Sciatic nerve (tissue), 2 donors: ENCODE measurements at places on chromosomes 1 and 21.

GRCh38 chr1:21671915-21672314, 2.8 kb upstream of the RAP1GAP start:
- no peak for DNase-seq

DNA sequence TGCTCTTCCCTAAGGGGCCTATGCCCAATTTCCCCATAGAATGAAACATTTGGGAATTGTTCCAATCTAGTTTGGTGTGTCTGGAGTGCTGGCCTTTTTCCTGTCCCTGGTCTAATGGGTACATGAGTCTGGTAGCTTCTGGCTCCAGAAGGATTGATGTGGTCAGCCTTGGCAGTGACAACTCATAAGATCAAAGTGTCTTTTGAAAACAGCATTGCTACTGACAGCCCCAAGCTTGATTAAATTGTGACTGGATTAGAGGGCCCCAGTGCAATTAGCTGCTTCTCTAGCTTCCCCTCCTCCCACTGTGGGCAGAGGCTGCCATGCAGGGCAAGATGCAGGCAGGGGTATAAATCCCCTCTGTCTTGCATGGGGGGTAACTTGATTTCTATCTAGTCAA, 130.9 kb downstream of the UCK2 start:
- no peak for DNase-seq

GRCh38 chr1:156471496-156472490, 28.8 kb downstream of the MEF2D start:
- DNase-seq, result no peak

- DNase-seq, result no peak
Observed at GRCh38 chr1:16430606-16431005, 6.6 kb downstream of the SPATA21 start.

- no peak for DNase-seq
Observed at GRCh38 chr1:30575066-30575465, 148.3 kb downstream of the MATN1 start.

DNA sequence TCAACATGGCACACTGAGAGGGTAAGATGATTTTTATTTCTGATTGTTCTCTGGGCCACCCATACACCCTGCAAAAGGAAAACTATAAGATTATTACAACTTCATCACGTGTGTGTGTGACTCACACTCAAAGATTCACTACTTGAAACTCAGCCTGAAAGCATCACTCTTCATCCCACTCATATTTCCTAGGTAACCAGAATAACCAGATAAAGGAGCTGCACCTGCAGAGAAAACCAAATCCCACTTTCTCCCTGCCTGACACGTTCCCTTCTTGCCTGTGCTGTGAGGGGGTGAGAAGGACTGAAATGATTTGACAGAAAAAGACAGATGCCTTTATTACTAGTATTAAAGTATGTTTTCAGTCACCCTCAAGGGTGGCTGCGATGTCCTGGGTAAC, 131.6 kb downstream of the TGFBR3 start:
- DNase-seq, result no peak

DNA sequence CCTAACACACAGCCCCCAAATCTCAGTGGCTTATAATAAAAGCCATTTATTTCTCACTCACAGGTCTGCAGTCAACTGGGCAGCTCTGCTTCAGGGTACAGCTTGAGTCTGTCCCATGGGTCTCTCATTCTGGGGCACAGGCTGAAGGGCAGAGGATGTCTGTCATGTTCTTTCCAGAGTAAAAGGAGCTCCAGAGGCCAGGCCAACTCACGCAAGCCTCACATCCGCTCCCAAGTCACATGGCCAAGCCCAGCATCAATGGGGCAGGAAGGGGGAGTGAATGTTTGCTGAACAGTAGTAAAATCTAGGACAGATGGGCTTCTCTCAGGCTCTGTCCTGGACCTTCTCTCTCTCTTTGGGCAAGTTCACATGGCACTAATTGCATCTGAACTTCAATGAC, 7.1 kb upstream of the SSBP3 start:
- no peak for DNase-seq

DNA sequence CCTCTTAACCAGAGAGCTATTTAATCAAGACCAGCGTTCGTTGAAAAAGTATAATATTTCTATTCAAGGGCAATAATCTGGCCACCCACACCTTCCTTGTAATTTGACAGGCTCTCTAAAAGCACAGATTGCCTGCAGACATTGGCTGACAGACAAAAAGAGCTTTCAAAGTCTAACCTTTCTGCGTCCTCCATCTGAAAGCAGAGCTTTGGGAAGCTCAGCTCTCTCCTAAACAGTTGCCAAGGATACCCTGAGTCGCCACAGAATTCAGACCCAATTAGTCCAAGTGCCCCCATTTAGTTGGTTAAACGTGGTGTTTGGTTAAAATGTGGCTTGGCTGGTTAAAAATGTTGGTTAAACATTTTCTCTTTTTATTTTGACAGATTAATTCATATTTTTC, 33.7 kb upstream of the PLA2G2C start:
- DNase-seq, result no peak

- no peak for DNase-seq
Observed at GRCh38 chr1:65615859-65616258, 176.8 kb upstream of the PDE4B start.

- no peak for DNase-seq
Observed at GRCh38 chr1:11355559-11356475, 82.8 kb downstream of the UBIAD1 start.

- no peak for DNase-seq
Observed at GRCh38 chr1:54697896-54698295, 17.8 kb upstream of the TTC4 start.

DNA sequence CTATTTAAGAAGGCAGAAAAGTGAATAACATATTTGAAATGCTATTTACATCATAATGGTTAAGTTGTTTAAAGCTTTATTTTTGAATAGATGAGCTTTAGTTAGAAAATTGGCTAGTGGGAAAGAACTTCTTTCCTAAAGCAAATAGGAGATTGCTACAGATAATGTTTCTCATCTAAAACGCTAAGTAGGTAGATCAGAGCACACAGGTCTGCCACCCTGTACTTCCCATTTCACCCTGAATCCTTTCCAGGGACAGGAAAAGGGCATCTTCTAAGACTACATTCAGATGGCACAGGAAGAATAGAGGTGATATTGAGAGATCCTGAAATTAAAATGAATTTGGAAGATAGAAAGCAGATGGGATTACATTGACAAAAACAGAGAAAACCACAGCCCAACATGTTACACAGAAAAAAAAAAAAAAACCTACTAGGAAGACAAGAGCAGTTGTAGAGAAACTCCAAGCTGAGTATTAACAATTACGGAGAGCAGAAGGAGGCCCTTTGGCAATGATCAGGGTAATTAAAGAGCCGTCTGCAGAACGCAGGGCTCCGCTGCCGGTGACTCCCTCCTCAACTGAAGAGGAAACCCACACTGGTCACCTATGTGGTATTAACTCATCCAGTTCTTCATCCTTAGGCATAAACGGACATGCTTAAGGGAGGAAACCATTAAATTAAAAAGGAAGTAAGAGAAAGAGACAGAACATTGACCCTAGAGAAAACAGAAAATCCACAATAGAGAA, 53.6 kb upstream of the MAP10 start:
- DNase-seq, result no peak

DNA sequence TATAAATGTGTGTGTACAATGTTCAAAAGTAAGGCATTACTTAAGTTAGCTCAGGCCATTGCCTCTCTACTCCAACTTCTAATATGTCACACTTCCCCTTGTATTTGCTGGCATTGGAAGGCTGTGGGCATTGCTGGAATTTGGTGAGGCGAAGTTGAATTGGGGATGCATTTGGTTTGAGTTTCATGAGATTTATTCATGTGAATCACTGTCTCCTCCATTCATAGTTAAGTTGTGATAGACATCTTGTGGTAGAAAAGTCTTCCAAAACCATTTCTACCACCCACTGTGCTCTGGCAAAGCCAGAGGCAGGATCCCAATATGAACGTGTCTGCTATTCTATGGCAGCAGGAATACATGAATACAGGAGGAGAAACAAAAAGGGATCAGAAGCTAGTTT, 397.8 kb upstream of the USP24 start:
- no peak for DNase-seq

GRCh38 chr1:156376146-156376545, 7.1 kb downstream of the RHBG start:
- DNase-seq, result no peak

DNA sequence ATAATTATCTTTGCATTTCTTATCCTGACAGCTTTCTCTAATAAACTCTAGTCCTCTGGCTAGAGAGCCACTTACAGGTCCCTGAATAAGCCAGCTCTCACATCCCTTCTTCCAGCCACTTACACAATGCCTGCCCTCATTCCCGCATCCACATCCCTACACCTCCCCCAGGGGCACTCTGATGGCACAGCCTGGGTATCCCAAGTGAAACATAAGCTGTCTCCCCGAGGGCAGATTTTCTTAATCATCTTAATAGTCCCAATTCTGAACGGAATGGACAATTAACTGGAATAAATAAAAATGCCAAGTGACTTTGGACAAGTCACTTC, 4.9 kb downstream of the RHOC start:
- no peak for DNase-seq

DNA sequence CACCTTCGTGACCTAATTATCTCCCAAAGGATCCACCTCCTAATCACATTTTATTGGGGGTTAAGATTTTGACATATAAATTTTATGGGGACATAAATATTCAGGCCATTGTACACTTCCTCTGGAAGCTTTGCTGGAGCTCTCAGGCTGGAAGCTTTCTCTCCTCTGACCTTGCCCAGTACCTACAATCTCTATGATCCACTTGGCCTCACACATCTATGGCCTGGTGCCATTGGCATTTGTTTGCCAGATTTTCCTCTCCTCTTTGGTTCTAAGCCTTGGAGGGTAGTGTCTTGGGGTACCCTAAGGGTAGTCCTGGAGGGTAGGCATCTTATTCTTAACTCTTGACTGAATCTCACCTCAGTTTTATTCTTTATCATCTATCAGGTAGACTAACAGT, 79.0 kb downstream of the HLX start:
- no peak for DNase-seq

DNA sequence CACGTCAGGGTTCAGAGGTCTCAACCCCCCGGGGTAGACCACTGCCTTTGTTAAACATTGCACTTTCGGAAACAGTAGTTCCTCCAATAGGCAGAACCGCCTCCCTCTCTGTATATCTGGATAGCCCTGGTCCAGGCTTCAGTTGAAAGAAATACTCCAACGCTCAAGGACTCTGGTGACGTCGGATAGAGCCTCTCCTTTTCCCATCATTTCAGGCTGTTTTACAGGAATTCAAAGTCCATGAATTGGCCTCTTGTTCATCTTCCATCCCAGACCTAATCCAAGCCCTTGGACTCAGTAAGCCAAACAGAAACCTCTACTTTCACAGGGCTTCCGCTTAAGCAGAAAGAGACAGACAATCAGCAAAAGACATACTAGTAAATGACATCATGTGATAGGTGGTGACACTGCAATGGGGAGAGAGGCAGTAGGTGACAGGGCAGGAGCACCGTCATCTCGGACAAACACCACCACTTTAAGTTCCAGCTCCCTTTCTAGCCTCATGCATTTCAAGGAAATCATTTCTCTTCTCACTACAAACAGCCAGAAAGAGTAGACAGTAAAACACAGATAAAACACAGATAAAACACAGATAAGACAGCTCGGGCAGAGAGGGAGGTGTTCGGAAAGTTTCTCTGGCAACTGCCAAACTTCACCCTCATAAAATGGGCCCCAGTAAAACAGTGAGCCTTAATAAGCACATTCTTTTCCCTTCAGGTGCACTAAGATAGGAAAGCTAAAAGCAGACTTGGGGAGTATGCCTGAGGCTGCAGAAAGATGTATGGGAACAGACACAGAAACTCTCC, 2.3 kb upstream of the PLA2G2A start:
- DNase-seq, result no peak

DNA sequence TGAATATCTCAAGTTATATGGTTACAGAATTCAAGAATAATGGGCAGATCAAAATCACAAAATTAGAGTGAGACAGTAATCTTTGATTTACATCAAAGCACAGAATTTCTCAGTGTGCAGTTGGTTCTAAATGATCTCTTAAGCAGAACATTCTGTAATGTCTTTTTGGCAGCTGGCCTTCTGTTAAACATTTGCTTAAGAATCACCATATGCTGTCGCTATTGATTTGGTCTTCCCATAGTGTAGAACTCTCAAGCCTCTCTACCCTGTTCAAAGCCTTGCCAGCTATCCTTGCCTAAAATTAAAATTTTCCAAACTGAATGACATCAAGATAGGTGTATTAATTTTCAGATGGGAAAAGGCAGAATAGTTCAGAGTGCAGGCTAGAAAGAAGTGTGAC, 38.9 kb upstream of the ERO1B start:
- DNase-seq, result no peak

GRCh38 chr1:244840219-244840794, 4.8 kb downstream of the COX20 start:
- no peak for DNase-seq

DNA sequence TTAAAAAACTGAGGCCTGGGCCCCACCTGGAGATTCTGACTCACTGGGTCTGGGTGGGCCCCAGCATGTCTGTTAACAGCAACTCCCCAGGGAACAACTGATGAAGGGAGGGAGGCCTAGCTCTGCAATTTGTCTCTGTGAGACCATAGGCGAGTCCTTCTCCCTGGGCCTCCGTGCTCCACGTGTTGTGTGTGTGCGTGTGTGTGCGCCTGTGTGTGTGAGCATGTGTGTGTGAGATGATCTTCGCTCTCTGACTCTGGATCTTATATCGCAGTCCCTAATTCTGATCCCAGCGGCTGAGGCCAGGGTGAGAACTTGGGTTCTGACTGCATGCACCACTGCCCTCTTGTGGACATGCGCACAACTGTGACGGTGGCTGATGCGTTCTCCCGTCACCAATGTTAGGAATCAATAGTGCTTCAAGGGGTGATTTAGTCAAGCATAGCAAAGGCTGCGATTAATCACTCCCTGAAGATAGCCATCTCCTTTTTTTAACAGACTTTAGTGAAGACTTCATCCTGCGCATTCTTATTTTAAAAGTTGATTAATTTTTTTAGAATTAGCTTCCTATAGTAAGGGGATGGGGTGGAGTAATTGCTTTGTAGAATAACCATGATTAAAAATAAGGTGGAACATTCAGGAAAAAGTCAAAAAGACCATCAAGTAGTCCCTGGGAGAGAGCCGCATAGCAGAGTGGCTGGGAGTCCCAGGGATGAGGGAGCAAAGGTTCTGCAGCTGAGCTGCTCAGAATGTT, 62.4 kb upstream of the USP24 start:
- DNase-seq, result peak; percentile 92

- no peak for DNase-seq
Observed at GRCh38 chr1:237851210-237851845, 39.4 kb downstream of the ZP4 start.

DNA sequence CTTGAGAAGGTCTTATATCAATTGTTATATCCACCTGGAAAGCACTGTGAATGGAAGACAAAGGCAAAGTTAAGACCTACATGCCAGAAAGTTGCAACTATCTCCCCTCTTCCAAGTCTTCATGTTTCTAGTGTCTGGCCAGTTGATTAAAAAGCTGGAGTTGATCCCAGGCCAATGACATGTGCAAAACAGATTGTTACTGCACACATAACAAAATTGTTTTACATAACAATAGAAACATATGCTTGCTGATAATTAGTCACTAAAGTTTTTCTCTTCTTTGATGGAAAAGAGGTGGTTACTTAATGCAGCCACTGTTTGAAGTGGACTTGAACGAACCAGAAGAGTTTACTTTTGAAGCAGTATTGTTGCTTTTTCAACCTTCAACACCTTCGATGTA, 158.2 kb downstream of the TGFBR3 start:
- no peak for DNase-seq
